Sciatic nerve (tissue), 2 donors: ENCODE measurements at places on chromosomes 3 and 15. TPM values are rescaled to one million over a fixed set of nuclear protein-coding genes. Genes with fewer than 3 reads are reported as not detected.

The ITIH3 gene
- 22.0 TPM for total RNA-seq

The ZNF80 gene
- total RNA-seq, result not detected

DNA sequence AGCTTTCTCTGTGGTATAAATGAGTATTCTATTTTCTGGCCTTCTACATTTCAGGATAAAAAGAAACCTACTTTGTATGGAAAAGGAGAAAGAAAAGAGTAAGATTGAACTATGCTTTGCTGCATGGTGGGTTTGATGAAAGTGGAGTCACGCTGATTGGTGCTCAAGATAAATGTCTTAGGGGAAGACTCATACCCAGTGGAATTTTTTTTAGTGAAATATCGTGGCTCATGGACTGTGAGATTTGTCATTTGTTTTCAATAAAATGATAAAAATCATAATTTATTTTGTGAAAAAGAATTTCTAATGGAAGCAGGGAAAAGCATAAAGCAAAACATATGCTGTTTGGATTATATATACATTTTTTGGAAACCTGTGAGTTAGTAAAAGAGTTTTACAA is 292.5 kb downstream of the ZPLD1 start:
- DNase-seq, result no peak

- no peak for DNase-seq
Measured at GRCh38 chr3:170622369-170623159, 36.7 kb upstream of the SLC7A14 start.

DNA sequence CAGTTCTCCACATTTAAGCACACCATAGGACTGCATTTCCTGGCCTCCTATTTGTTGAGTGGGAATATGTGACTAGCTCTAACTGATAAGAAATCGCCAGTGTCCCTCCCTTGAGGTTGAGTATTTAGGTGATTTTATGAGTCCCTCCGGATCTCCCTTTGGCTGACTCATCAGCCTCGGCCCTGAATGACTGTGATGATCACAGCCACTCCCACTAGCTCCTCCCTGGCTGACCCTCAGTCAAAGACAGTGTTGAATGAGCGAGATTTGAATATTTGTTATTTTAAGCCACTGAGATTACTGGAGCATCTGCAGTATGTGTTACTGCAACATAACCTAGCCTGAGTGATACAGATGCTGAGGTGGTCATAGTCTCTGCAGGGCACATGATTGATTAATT is 515.3 kb downstream of the EPHB1 start:
- DNase-seq, result no peak

- DNase-seq, result no peak
Measured at GRCh38 chr3:183541235-183541655, 14.3 kb downstream of the KLHL6 start.

DNA sequence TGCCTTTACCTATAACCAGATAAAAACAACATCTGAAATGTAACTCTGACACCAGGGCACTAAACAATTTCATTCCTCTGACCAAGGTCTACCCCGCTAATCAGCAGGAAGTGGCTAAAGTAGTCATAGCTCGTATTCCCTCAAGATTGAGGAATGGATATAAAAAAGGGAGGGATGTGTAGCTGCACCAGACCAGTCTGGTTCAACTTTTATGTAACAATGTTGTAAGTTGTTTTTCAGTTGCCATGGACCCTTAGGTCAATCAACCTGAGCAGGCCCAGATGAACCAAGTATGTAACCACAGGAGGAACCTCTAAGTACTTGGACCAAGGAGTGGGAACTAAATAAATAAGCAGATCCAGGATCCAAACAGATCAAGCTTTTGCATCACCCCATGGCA is 28.4 kb upstream of the IFT57 start:
- DNase-seq, result no peak

DNA sequence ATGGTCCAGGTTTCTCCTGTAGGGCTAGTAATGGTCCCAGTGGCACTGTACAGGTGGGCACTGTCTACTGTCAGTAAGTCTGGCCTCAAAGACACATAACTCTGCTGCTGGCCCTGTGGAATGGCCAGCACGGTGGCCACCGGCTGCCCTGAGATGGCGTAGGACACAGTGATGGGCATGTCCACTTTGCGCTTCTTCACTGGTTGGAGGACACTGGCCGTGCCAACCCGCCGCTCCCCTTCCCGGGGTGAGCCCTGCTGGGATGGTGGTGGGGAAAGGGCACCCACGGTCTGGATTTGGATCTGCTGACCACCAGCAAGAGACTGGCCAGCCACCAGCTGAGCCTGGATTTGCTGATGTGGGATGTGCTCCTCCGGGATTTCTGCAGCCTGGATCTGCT is 28.1 kb upstream of the IMPDH2 start:
- no peak for DNase-seq

- DNase-seq, result no peak
Measured at GRCh38 chr3:135228201-135228600, 433.1 kb downstream of the EPHB1 start.

DNA sequence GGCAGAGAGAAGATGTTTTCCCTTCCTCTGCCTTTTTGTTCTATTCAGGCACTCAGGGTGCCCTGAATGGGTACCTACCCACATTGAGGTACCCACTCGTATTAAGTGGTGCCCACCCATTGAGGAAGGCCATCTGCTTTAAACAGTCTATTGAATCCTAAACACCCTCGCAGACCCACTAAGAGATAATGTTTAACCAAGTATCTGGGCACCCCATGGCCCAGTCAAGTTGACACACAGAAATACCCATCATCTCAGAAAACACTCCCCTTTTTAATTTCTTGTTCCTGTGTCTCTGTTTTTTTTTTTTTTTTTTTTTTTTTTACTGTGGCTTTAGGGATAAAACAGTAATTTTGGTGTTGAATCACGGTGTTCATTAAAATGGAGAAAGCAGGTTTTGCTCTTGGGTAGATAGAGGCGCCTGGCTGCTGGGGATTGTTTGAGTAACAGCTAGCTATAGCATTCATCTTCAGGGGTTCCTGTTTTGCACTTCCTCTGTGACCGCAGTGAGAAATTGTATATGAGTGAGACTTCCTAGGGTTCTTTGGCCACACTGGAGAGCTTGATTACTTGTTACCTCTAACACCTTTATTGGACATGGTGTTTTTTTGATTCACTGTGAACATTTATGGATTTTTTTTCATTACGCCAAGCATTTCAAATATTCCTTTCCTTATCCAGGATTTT is 259.1 kb downstream of the PTPRG start:
- DNase-seq, result no peak

- no peak for DNase-seq
Measured at GRCh38 chr15:67882487-67883233, 42.8 kb upstream of the RNU6-1 start.

DNA sequence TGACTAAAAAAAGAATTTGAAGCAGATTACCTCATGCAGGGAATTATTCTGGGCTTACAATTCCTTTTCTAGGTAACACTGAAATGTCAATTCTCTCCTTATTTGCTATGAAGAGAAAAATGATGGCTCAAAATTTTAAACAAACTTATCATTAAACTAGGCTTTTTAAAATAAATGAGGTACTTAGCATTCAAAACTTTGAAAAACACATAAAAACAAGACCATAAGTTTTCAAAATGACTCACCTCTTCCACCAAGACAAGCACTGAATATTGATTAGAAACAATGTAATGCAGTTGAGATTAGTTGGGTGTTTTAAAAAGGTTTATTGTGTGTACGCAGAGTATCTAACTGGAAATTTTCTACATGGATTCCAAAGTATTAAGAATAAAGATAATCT is 154.6 kb downstream of the ADAM10 start:
- DNase-seq, result no peak

GRCh38 chr15:65646486-65646885 is 24.7 kb downstream of the SLC24A1 start:
- DNase-seq, result no peak

- no peak for DNase-seq
Measured at GRCh38 chr3:101900316-101900715, 51.0 kb downstream of the NFKBIZ start.

GRCh38 chr15:99122831-99123712 is 18.2 kb downstream of the SYNM start:
- peak; percentile 19 for DNase-seq
